ENCODE measurements at places on chromosomes 13 and 19.

DNA sequence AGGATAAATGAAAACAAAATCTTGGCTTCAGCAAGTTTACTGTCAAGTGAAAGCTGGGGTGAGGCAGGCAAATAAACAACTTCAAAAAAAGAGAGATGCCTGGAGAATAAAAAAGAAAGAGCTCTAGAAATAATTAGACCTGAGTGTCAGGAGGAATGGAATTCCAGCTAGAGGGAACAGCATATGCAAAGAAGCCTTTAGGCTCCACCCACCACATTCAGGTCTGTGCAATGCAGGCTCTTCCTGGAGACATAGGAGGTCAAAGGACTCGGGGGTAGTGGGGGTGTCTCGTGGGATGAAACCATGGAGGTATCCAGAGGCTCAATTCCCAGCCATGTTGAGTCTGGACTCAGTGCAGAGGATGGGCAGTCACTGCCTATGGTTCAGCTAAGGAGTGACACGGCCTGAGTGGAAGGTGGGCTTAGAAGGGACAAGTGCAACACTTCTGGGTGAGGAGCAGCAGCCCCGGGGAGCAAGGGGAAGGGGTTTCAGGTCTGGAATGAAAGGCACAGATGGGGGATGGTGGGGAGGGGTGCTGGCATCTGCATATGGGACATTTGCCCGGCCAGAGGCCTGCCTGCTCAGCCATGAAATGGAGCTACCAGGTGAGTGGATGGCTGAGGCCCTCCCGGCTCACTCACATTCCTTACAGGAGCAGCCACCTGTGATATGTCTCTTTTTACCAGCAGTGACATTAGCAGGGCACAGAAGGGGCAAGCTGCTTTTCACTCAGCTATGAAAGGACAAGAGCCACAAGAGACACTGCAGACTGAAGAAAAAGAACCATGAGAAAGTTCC, 12.3 kb downstream of the LATS2 start:
- DNase-seq = no peak

- DNase-seq = no peak
These were observed 199.7 kb upstream of the TSHZ3 start for GRCh38 chr19:31548941-31549340.

GRCh38 chr19:11538232-11539036, at the start of gene CNN1:
TSS of gene CNN1 (plus strand) at chr19:11538851. CDS start at chr19:11538928, 77 bp downstream.
- no peak for DNase-seq

- DNase-seq = no peak
These were observed 8.7 kb upstream of the INSL3 start for GRCh38 chr19:17829855-17830566.

DNA sequence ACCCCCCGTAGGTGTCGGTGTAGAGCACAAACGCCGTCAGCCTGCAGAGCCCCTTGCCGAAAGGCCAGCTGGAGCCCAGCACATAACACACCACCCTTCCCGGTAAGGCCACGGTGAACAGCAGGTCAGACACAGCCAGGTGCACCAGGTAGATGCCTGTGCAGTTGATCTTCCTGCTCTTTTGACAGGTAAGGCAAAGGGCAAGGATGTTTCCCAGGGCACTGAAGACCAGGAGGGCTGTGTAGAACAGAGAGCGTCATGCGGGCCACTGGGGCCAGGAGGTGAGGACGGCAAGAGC, 92.6 kb upstream of the TM9SF2 start:
- DNase-seq = no peak

GRCh38 chr19:8452446-8453123, 7.8 kb downstream of the HNRNPM start:
- DNase-seq = no peak

DNA sequence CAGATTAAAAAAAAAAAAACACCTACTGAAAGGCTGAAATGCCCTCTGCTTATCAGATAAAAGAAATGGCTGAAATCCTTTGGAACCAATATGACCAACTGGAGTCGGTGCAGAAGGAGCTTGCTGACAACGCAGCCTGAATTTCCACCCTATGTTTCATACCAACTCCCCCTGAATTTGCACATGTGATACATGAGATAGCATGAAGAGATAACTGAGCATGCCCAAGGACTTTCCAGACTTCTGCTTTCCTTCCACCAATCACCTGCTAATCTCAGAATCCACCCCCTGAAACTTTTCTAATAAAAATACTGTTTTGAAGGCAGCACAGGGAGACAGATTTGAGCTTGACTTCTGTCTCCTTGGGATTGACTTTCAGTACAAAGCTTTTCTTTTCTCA, 32.2 kb upstream of the WDFY2 start:
- no peak for DNase-seq

DNA sequence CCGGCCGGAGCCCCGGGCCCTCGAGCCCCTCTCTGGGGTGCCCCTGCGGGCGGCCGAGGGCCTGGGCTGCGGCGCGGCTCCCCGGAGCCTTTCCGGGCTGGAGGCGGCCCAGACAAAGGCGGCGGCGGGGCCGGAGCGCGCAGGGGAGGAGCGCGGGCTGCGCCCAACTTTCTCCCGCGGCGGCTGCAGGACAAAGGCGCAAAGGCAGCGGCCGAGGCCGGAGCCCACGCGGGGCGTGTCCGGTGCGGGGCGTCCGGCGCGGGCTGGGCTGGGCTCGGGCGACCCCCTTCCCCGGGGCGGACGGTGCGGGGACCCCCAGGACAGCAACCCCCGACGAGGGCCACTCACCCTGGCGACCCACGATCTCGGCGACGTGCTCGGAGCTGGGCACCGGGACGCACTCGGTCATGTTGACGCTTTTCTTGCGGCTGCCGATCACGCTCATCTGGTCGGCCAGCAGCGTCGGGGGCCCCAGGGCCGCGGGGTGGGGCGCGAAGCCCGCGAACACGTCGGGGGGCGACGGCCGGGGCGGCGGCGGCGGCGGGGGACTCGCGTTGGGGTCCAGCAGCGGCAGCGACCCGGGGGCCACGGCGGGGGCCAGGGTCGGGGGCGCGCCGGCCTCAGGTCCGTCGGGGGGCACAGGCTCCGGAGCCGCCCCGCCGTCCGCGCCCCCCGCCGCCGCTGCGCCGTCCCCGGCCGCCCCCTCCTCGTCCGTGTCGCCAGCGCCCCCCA, 843 bp downstream of the MEX3D start:
- DNase-seq = no peak

DNA sequence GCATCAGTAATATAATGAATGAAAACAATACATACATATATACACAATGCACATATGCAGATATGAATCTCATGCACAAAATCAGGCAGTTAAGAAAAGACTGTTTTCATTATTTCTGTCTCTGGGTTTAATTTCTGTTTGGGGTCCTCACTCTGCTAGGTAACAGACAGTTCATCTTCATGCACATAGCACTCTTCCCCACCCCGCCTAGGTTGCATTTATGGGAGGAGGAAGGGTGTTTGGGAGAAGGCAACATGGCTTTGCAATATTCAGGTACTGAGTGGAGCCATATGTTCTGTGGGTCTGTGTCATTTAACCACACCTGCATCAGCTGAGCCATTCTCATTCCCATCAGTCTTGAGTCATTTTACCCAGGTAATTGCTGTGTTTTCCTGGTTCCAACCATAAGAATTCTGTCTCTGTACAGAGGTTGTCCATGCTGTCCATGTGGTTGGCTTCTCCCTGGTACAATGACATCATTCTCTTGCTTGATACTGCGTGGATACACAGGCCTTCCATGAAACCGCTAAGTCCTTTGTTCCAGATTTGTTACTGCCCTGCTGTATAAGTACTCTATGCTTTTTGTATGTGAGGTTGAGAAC, 45.3 kb downstream of the RFC3 start:
- no peak for DNase-seq

DNA sequence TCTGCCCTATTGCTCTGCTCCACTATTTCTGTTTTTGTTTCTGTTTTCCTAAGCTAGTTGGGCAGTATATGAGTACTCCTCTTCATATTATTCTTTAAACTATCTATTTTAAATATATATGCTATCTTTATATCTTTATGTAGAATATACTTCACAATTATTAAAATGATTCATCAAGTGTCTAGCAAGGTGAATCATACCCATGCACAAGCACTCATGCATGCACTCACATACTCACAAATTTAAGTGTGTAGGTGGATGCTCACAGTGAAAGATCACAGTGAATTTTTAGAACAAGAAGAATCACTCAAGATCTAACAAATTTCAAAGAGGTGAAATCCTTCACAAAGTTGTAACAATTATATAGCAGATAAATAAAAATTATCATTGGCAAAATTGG, 435.6 kb upstream of the SLITRK5 start:
- no peak for DNase-seq

- DNase-seq = no peak
These were observed 90.2 kb downstream of the ZAR1L start for GRCh38 chr13:32224916-32225315.

GRCh38 chr13:40458720-40458990, 207.8 kb downstream of the FOXO1 start:
- no peak for DNase-seq

GRCh38 chr13:22130254-22130653, 459.4 kb downstream of the FGF9 start:
- DNase-seq = no peak

DNA sequence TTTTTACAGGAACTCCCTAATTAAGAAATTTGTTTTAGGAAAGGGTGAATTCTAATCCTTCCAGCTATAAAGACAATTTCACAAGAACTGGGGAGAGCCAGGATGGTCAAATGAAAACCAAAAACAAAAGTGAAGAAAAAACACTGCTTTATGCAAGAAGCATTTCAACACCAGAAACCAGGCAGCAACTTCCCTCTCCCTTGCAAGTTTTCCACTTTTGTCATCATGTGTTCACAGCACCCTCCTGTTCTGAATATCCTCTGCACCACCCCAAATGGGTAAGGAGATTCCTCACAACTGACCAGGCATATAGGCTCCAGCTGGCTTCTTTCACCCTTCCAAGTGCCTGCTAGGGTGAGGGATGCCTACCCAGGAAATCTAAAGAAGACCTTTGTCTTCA, 328.1 kb downstream of the TBC1D4 start:
- no peak for DNase-seq

- no peak for DNase-seq
These were observed 6.7 kb downstream of the TEX29 start for GRCh38 chr13:111326981-111327642.

DNA sequence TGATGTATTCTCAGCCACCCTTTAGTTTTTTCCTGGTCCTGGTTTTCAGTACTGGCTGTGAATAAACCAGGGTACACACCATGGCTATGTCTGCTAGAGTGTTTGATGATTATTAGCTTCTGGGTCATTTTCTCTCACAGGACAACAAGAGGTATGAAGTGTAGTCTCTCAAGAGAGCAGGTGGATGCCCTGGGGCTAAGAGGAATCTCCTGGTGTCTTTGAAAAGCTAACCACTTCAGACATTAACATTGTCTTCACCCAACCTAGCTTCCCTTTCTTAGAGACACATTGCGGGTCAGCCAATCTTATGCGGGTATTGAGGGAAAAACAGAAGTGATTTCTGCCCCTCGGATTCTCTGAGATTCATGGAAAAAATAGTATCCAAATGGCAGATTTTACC, 1.6 kb downstream of the ZNF730 start:
- DNase-seq = no peak

DNA sequence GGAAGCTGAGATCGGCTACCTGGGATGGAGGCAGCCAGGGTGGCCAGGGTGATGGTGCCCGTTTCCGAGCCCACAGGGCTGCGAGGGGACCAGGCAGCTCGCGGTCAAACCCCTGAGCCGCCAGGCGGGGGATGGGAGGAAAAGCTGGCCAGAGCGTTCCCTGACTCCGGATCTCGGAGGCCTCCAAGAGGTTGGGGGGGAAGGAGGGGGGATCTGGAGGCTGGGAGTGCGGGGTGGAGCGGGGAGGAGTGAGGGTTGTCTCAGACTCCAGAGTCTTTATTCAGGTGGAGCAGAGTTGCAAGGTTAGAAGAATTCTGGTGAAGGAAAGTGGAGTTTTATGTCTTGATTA, 1.1 kb downstream of the CACNG7 start:
- no peak for DNase-seq

- DNase-seq = no peak
These were observed 303.1 kb downstream of the IRS2 start for GRCh38 chr13:109483284-109483683.

- no peak for DNase-seq
These were observed 29.3 kb downstream of the SERP2 start for GRCh38 chr13:44402899-44403445.

- DNase-seq = no peak
These were observed 10.6 kb downstream of the PKN1 start for GRCh38 chr19:14443632-14444216.

GRCh38 chr13:67023130-67023876, 206.8 kb downstream of the PCDH9 start:
- DNase-seq = no peak

DNA sequence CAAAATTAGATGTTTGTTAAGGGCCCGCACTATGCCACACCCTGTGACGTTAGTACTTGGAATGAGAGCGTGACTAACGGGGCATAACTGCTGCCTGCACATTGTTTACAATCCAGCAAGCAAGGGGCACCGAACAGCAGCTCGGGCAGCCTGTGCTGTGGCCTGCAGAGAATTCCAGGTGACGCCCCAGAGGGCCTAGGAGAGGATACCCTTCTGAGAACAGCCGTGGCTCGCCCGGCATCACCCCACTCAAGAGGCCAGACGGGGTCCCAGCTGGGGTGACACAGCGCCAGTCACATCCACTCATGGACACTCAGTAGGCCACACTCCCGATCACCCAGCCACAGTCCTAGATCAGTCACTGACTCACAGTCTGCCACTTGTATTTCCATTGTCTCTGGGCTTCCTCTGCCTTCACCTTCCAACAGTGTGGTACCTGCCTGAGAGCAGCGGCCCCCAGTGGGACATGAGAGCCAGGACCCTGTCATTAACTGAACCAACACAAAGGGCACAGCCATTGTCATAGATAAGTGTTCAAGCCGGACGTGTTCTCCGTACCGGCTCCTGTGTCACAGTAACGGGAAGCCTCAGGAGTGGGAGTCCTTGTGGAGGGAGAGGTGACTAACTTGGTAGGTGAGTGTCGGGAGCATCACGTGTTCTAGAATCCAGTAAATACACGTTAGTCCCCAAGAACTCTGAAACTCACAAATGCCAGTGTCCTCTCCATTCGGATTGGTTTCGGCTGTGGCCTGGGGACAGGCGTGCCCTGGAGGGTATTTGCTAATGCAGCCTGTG, 7.5 kb downstream of the ZNF331 start:
- DNase-seq = no peak

GRCh38 chr19:54209811-54210494, 9.3 kb downstream of the RPS9 start:
- DNase-seq = no peak

GRCh38 chr19:33758541-33759013, 38.1 kb upstream of the KCTD15 start:
- DNase-seq = no peak

GRCh38 chr13:98324105-98324504, 147.0 kb upstream of the RNF113B start:
- no peak for DNase-seq

GRCh38 chr13:27168906-27169657, 2.5 kb downstream of the USP12 start:
- DNase-seq = no peak
